ENCODE measurements at places on chromosomes 11 and 22.

GRCh38 chr11:41947392-41947791 lies 487.9 kb upstream of the LRRC4C start:
- no peak for DNase-seq

DNA sequence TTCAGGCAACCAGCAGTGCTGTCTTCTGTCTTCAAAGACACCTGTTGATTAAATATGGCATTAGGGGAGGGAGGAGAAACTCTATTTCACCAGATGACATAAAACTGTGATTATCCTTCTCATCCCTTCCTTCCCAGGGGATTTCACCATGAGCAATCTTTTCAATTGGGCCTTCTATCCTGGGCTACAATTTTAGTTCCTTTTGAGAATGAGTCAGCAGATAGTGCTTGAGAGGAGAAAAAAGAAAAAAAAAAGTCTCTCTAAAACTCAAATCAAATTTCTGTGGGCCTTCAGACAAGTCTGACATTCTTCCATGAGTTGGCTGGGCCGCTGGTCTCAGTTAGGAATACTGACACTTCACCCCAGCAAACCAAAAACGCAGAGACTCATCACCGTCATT lies 7.2 kb downstream of the FLI1 start:
- no peak for DNase-seq

- DNase-seq, result peak; percentile 77
Measured at GRCh38 chr11:117097389-117098268, 599 bp downstream of the SIK3 start.

DNA sequence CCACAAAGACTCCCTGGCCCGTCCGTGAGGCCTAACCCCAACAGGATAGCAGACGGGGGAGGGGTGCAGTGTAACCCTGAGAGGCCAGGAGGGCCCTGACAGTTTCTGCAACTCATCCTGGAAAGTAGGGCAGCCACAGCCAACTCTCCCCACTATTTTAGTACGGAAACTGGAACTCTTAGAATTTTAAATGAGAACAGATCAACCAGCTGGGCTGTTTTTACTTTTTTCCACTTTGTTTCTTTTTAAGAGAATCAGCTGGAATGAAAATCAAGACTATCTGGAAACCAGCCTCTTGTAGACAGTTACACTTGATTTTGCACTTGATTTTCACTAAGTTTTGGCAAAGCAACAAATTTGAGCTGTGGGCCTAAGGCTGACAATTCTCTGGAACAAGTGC lies 42.7 kb upstream of the NRIP3 start:
- DNase-seq, result no peak

DNA sequence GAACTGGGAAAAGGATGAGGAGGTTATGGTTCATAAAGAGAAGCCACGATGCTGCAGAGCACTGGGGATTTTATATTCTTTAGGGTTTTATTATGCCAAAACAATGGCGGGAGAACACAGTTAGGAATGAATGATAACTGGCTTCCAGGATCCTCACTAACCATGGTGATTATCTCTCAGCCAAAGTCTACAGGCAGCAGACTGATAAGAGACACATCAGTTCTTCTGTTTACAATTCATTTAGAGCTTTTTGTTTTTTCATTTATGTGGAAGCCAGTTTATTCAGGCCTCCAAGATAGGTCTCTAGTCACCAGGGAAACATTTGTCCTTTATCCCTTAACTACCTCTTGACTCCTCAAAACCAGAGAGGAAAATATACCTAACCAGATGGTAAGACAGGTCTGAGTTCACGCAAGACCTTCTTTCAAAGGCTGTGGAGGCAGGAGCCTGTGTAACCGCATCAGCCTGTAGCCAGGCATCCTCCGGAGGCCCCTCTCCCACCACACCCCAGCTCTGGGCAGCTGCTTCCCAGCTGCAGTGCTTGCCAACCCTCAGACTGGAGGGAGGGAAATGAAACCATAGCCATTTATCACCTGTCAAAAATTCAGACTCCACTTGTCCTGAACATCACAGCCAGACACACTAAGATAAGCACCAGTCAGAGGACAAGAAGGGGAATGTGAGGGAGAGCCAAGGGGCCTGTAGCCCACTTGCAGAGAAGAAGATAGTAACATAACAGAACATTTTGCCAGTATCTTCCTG lies 57.2 kb upstream of the FAM181B start:
- DNase-seq, result no peak

GRCh38 chr22:29209624-29209929 lies 3.9 kb downstream of the EMID1 start:
- DNase-seq, result no peak

GRCh38 chr11:45371251-45372115 lies 85.3 kb upstream of the SYT13 start:
- DNase-seq, result peak; percentile 79
